ENCODE measurements at places on chromosomes 6 and 20. TPM values are rescaled to one million over a fixed set of nuclear protein-coding genes. Genes with fewer than 3 reads are reported as not detected.

C6orf120 gene
- total RNA-seq: 23.2 TPM

KCNG1 gene
- 27.5 TPM for total RNA-seq

MATN4 gene
- total RNA-seq: not detected

RNF182 gene
- total RNA-seq: 71.1 TPM

HLA-DQA1 gene
- total RNA-seq: not detected

OVOL2 gene
- total RNA-seq: 0.94 TPM

COL19A1 gene
- total RNA-seq: 4.7 TPM

KIF25 gene
- not detected for total RNA-seq

FAM83C gene
- not detected for total RNA-seq

GINM1 gene
- 20.7 TPM for total RNA-seq

RALGAPA2 gene
- total RNA-seq: 127 TPM

CCN6 gene
- not detected for total RNA-seq

LHFPL5 gene
- total RNA-seq: 1.6 TPM

TMEM170B gene
- 56.0 TPM for total RNA-seq

PHACTR1 gene
- 90.5 TPM for total RNA-seq

PKIB gene
- total RNA-seq: 0.94 TPM

RSPH3 gene
- 10.3 TPM for total RNA-seq

PACRG gene
- total RNA-seq: 8.5 TPM

SNAP25 gene
- 100 TPM for total RNA-seq

OR2B6 gene
- not detected for total RNA-seq

TREML1 gene
- not detected for total RNA-seq

TNNC2 gene
- not detected for total RNA-seq

BPIFA1 gene
- total RNA-seq: not detected

GSTA3 gene
- total RNA-seq: not detected

RBPJL gene
- not detected for total RNA-seq

MYL9 gene
- not detected for total RNA-seq

PPT2 gene
- 17.2 TPM for total RNA-seq

ISM1 gene
- total RNA-seq: 0.63 TPM

HRH3 gene
- total RNA-seq: 0.31 TPM

CTAGE9 gene
- not detected for total RNA-seq

C6orf15 gene
- total RNA-seq: not detected

LPIN3 gene
- total RNA-seq: 0.63 TPM

KCNQ2 gene
- total RNA-seq: 250 TPM

FAM209B gene
- not detected for total RNA-seq

PXMP4 gene
- total RNA-seq: 16.3 TPM

APOBEC2 gene
- total RNA-seq: not detected

LZTS3 gene
- 18.8 TPM for total RNA-seq

MOG gene
- 0.31 TPM for total RNA-seq

FAXC gene
- total RNA-seq: 54.1 TPM

SOX18 gene
- 0.63 TPM for total RNA-seq

MAS1 gene
- 0.31 TPM for total RNA-seq

PPDPF gene
- total RNA-seq: 80.8 TPM

RAD21L1 gene
- total RNA-seq: not detected

ARHGAP40 gene
- total RNA-seq: not detected

CCDC170 gene
- total RNA-seq: 2.8 TPM

PAX1 gene
- not detected for total RNA-seq

TCEA2 gene
- total RNA-seq: 44.8 TPM

PM20D2 gene
- total RNA-seq: 16.6 TPM

ENPP5 gene
- 5.0 TPM for total RNA-seq

TUBB2B gene
- total RNA-seq: 3,227 TPM
